Endothelial cell (in vitro differentiated cells): ENCODE measurements at places on chromosomes 13 and 19. TPM values are rescaled to one million over a fixed set of nuclear protein-coding genes. Genes with fewer than 3 reads are reported as not detected.

GRCh38 chr19:17488593-17489391, 18.5 kb downstream of the SLC27A1 start:
- peak overlapping the region; percentile 89 for H3K4me3 ChIP-seq
- DNase-seq = peak; percentile 96
- H3K36me3 ChIP-seq = peaks cover 4% of the 10 kb centered on the region
- H3K27me3 ChIP-seq = peaks cover 15% of the 10 kb centered on the region
- H3K27ac ChIP-seq = peak overlapping the region; percentile 98

DNA sequence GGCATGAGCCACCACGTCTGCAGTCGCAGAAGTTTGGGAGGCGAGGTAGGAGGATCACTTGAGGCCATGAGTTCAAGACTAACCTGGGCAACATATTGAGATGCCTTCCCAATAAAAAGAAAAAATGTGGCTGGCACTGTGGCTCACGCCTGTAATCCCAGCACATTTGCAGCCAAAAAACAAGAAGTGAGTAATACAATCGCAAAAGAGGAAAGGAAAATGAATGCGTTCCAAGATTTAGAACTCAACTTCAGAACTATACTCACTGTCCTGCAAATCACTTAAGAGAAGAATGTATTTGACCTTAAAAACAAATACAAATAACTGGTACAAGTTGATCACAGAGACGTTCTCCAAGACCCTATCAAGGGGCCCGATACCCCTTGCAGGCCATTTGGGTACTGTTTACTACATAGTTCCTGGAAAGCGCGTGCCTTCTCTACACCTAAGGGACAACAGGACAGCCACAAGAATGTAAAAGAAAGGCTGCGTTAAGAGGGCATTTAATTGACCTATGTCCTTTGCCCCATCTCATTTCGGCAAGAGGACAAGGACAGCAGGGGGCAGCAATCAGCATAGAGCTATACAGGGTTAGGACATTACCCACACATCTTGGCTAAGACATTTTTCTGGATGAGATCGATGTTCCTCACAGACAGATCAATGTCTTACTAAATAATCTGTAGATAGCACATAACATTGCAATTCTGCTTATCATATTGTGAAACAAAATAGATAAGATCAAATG, 41.3 kb downstream of the FLT3 start:
- H3K4me3 ChIP-seq = no peak overlapping the region
- DNase-seq = peak; percentile 66
- H3K36me3 ChIP-seq = no peaks in the 10 kb centered on the region
- no peaks in the 10 kb centered on the region for H3K27me3 ChIP-seq
- H3K27ac ChIP-seq = no peak overlapping the region

DNA sequence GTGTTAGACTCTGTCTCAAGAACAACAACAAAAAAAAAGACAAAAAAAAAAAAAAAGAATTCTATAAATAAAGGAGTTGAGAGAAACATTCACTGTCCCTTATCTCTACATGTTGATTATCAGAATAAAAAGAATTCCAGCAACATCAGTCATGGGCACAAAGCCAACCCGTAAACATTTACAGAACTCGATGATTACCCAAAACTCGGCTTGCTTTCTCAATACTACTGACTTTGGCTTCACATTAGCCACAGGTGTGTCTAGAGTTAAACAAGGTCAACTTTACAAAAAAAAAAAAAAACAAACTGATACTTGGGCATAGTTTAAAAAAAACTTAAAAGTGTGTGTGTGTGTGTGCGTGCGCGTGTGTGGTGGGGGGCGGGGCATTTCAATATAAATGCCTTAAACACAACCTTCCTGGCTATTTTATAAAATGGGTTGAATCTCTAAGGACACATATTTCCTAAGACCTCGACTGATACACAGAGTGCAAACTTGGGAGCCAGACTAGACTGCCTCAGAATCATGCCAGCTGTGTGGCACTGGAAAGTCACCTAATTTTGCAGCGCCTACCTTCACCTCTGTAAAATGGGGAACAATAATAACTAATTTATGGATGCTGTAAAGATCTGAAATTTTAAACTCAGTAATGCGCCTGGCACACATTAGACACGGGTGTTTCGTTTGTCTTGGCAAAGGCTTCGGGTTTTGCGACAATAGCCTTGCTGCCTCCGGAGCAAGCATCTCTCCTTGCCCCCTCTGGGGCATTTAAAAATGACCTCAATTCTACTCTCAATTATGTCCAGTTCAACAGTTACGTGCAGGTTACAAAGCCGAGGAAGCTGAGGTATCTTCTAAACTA, 922 bp downstream of the EBPL start:
- H3K4me3 ChIP-seq = peak overlapping the region; percentile 95
- no peak for DNase-seq
- peaks cover 16% of the 10 kb centered on the region for H3K4me1 ChIP-seq
- H3K27ac ChIP-seq = peak overlapping the region; percentile 64

GRCh38 chr13:43751624-43752023, 35.1 kb downstream of the ENOX1 start:
- no peaks in the 10 kb centered on the region for H3K4me1 ChIP-seq
- DNase-seq = no peak
- peaks cover 1% of the 10 kb centered on the region for H3K27me3 ChIP-seq

GRCh38 chr13:29465741-29466293, 129.7 kb downstream of the SLC7A1 start:
- H3K36me3 ChIP-seq = no peaks in the 10 kb centered on the region
- no peak overlapping the region for H3K4me3 ChIP-seq
- peaks cover 2% of the 10 kb centered on the region for H3K27me3 ChIP-seq

DNA sequence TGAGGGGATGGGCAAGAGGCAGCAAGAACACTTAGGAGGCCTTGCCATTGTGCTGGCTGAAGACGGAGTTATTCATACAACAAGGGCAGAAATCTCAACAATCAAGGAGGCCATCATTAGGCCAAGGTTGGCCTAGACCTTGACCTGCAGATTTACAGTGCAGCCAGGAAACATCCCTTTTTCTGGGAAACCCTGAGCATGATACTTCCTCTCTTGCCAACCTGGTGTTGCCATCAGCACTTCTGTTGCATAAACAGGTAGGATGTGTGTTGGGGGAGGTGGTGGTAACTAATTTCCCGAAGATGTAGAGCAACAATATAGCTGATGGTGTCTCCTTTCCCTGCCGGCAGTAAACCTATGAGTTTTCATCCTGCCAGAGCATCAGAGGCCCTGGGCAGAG, 8.0 kb downstream of the TMEM272 start:
- no peaks in the 10 kb centered on the region for H3K27me3 ChIP-seq
- H3K4me1 ChIP-seq = peaks cover 7% of the 10 kb centered on the region
- H3K27ac ChIP-seq = no peak overlapping the region
- no peak for DNase-seq
- H3K36me3 ChIP-seq = no peaks in the 10 kb centered on the region
- H3K4me3 ChIP-seq = no peak overlapping the region

- H3K4me1 ChIP-seq = no peaks in the 10 kb centered on the region
- H3K4me3 ChIP-seq = no peak overlapping the region
- H3K27me3 ChIP-seq = peaks cover 6% of the 10 kb centered on the region
- no peak for DNase-seq
- H3K27ac ChIP-seq = no peak overlapping the region
Observed at GRCh38 chr13:32857689-32858088, 158.5 kb upstream of the KL start.

DNA sequence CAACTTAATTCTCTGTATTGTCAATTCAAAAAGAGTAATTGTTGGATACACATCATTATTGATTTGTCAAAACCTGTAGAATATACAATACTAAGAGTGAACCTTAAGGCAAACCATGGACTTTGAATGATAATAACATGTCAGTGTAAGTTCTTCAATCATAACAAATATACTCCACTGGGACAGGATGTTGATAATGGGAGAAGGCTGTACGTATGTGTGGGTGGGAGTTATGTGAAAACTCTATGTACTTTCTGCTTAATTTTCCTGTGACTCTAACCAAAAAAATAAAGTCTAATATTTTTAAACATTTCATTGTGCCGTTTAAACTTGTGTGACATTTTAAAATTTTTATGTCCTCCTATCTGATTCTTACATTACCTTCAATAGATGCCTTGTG, 526.7 kb downstream of the SUCLA2 start:
- no peaks in the 10 kb centered on the region for H3K36me3 ChIP-seq
- no peak overlapping the region for H3K4me3 ChIP-seq
- H3K27me3 ChIP-seq = peaks cover 1% of the 10 kb centered on the region
- H3K27ac ChIP-seq = no peak overlapping the region
- H3K4me1 ChIP-seq = peaks cover 2% of the 10 kb centered on the region

DNA sequence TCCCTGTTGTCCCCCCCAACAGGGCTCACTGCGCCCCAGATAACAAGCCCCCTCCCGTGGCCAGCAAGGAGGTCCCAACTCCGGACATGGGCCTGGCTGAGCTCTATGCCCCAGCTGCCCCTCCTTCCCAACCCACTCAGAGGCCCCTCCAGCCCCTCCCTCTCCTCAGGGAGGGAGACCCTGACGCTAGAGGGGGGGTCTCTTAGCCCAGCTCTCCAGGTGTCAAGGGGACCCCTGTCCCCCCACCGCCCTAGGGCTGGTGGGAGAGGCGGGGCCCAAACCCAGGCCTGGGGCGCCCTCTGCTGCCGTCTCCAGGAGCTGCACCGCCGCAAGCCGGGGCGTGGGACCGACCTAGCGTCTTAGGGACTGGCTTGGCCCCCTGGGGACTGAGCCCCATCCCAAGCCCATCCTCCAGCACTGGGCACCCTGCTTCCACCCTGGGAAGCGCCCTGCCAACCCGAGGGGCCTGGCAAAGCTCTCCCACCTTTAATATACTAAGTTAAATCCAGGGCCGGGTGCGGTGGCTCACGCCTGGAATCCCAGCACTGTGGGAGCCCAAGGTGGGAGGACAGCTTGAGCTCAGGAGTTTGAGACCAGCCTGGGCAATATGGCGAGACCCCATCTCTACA, 1.4 kb downstream of the GRIN3B start:
- H3K27ac ChIP-seq = no peak overlapping the region
- no peak overlapping the region for H3K4me3 ChIP-seq
- H3K27me3 ChIP-seq = peaks cover 18% of the 10 kb centered on the region

DNA sequence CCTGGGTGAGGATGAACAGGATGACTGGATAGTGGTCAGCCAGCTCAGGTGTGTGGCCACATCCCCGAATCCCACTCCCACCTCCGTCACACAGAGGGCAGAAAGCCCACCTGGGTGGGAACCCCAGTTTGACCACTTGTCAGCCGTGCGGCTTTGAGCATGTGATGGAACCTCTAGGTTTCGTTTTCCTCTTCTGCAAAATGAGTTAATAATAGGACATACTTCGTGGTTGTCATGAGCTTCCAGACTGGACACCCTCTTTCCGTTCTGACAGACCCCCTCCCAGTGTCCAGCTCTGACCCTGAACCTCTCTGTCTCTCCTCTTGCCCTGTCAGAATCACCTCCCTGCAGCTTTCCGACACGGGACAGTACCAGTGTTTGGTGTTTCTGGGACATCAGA, 1.8 kb downstream of the AXL start:
- no peak overlapping the region for H3K27ac ChIP-seq
- DNase-seq = no peak
- peak overlapping the region; percentile 60 for H3K4me3 ChIP-seq

GRCh38 chr19:46605356-46605821, 4.3 kb downstream of the CALM3 start:
- H3K27ac ChIP-seq = no peak overlapping the region
- DNase-seq = no peak
- peaks cover 18% of the 10 kb centered on the region for H3K27me3 ChIP-seq
- peaks cover 20% of the 10 kb centered on the region for H3K4me1 ChIP-seq
- no peak overlapping the region for H3K4me3 ChIP-seq

DNA sequence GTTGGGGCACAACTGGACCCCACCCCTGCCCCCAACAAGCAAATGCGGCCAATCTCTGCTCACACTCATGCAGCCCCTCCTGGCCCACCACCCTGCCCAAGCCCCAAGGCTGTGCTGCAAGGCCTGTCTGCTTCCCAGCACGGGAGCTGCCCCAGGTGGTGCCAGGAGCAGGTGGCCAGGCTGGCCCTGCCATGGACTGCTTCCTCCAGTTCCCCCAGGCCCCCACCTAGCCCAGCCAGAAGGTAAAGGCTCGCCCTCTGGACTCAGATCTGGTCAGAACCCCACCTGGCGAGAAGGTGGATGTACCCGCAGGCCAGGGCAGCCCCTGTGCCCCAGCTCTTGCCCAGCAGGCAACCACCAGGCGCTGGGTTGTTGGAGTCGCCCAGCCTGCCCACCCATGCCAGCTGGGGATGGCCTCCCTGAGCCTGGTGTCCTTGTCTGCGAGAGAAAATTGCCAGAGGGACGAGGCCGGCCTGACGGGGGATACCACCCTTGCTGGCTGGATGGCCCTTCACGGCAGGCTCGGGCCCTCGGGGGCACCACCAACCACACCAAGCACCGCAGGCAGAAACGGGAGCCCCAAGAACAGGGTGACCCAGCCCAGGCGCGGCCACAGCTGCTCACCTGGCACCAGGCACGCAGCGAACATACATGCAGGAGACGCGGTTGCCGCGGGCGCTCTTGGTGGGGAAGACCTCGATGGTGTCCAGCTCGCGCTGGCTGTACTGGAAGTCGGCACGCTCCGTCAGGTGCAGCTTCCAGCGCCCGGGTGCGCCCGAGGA, 4.5 kb downstream of the ABHD17A start:
- no peak overlapping the region for H3K4me3 ChIP-seq
- peaks cover 38% of the 10 kb centered on the region for H3K27me3 ChIP-seq
- H3K36me3 ChIP-seq = peaks cover 19% of the 10 kb centered on the region

DNA sequence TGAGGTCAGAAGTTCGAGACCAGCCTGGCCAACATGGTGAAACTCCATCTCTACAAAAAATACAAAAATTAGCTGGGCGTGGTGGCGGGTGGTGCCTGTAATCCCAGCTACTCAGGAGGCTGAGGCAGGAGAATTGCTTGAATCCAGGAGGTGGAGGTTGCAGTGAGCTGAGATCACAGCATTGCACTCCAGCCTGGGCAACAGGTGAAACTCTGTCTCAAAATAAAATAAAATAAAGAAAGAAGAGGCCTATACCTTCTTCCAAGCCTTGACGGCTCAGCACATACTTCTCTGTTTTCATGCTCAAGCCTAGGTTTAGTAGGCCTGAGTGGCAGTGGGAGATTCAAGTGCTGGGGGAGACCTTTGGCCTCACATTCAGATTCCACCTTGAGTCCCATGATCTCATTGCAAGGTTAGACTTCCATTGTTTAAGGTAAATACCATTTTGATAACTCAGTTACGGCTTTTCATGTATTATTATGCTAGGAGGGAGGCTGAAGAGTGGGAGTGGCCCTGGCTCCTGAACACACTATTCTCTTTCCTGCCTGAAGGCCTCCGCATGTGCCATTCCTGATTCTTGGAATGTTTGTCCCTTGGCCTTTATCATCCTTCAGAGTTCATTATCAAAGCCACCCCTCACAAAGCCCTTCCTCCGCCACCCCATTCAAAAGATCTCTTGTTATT, 1.6 kb upstream of the SPINT2 start:
- DNase-seq = no peak
- peaks cover 24% of the 10 kb centered on the region for H3K4me1 ChIP-seq
- peaks cover 3% of the 10 kb centered on the region for H3K36me3 ChIP-seq
- peaks cover 13% of the 10 kb centered on the region for H3K27me3 ChIP-seq

KEAP1 gene
- 56.4 TPM for total RNA-seq

CGB5 gene
- not detected for total RNA-seq

PSG1 gene
- not detected for total RNA-seq

UBE2S gene
- 56.2 TPM for total RNA-seq

TEX101 gene
- total RNA-seq = not detected

LRRC8E gene
- total RNA-seq = 0.08 TPM

ASPDH gene
- total RNA-seq = not detected
